ENCODE measurements at places on chromosomes 7 and 10.

DNA sequence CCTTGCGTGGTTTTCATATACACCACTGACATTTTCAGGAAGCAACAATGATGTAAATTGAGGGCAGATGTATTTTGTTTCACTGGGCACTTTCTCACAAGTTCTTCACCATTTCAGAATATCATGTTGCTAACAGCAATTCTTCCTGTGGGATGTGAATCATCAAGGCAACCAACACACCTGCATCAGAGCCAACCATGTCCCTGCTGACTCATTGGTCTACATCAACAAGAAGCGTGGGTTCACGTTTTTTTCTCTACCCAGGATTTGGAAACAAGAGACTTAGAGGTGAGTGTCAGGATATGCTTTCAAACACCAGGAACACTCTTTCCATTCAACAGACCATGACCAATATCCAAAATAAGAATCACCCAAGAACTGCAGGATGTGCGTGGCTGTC, 203.9 kb downstream of the TEX36 start:
- peak; percentile 4 for DNase-seq
- H3K36me3 ChIP-seq = no peaks in the 10 kb centered on the region
- H3K27me3 ChIP-seq = peaks cover 2% of the 10 kb centered on the region
- H3K4me1 ChIP-seq = no peaks in the 10 kb centered on the region
- H3K4me3 ChIP-seq = no peak overlapping the region

GRCh38 chr10:22003964-22004281, 393 bp upstream of the DNAJC1 start:
- DNase-seq = no peak
- H3K36me3 ChIP-seq = no peaks in the 10 kb centered on the region
- no peaks in the 10 kb centered on the region for H3K4me1 ChIP-seq
- no peaks in the 10 kb centered on the region for H3K27me3 ChIP-seq
- H3K4me3 ChIP-seq = peak overlapping the region; percentile 69

GRCh38 chr7:105448181-105448580, 59.5 kb upstream of the SRPK2 start:
- no peak for DNase-seq
- H3K4me3 ChIP-seq = no peak overlapping the region
- H3K36me3 ChIP-seq = no peaks in the 10 kb centered on the region
- H3K27ac ChIP-seq = no peak overlapping the region
- no peaks in the 10 kb centered on the region for H3K27me3 ChIP-seq

- no peak overlapping the region for H3K4me3 ChIP-seq
- DNase-seq = no peak
- H3K27me3 ChIP-seq = peaks cover 88% of the 10 kb centered on the region
- no peaks in the 10 kb centered on the region for H3K36me3 ChIP-seq
- H3K27ac ChIP-seq = no peak overlapping the region
Measured at GRCh38 chr10:101768791-101769170, 7.1 kb downstream of the FGF8 start.

- no peaks in the 10 kb centered on the region for H3K27me3 ChIP-seq
- H3K4me3 ChIP-seq = no peak overlapping the region
- no peaks in the 10 kb centered on the region for H3K36me3 ChIP-seq
- DNase-seq = no peak
- H3K27ac ChIP-seq = no peak overlapping the region
Measured at GRCh38 chr7:46786995-46787394, 794.9 kb downstream of the TNS3 start.

DNA sequence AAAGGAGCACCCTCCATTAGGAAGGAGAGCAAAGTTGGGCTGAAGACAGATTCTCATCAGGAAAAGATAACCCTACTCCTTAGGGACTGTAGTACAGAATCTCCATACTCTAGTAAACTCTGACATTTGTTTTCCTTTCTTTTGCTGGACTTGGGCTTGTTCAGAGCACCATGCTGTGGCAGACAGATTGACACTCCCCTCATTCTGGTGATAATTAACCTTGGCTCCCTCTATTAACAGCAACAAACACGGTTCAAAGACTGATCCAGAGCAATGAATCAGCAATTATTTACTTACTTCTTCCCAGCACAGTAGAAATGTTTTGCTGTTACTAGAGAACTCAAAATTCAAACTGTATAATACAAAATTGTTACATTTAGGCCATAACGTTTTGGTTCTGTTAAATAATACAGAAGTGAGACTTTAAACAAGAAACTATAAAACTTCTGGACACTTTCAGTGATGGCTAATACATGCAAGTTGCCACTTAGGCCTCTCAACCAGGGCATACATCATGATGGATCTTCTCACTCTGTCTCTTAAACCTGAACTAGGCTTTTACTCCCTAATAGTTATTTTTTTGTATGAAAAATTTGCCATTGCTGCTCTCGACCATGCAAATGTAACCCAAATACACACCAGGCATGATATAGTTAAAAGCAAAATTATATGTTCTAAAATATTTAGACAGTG, 639.0 kb downstream of the IPMK start:
- H3K27ac ChIP-seq = no peak overlapping the region
- DNase-seq = no peak
- no peak overlapping the region for H3K4me3 ChIP-seq

DNA sequence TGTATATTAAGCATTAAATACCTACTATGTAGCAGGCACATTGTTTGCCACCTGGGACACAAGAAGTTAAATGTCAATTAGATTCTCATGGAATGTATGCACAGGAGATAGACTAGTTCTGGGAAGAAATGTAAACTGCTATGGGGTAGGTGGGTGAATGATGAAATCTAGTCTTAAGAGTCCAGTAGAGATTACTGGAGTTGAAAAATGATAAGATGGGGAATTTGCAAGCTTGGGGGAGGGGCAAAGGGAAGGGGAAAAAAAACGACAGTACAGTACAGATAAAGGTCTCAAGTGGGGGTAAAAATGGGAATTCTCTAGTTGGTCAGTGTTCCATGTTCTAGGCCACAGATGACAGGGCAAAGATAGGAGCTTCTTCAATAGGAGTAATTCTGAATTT, 94.4 kb downstream of the ATE1 start:
- no peak for DNase-seq
- no peak overlapping the region for H3K4me3 ChIP-seq
- H3K4me1 ChIP-seq = no peaks in the 10 kb centered on the region
- no peak overlapping the region for H3K27ac ChIP-seq
- H3K27me3 ChIP-seq = no peaks in the 10 kb centered on the region
- H3K36me3 ChIP-seq = peaks cover 7% of the 10 kb centered on the region

- H3K4me1 ChIP-seq = peaks cover 10% of the 10 kb centered on the region
- H3K27ac ChIP-seq = peak overlapping the region; percentile 32
- H3K27me3 ChIP-seq = no peaks in the 10 kb centered on the region
- 0 out of 2 replicates have a peak overlapping the region, but pooled peaks have one; percentile 20 for H3K4me3 ChIP-seq
- peak; percentile 74 for DNase-seq
- H3K36me3 ChIP-seq = no peaks in the 10 kb centered on the region
Measured at GRCh38 chr10:72802763-72803505, 90.6 kb upstream of the OIT3 start.

DNA sequence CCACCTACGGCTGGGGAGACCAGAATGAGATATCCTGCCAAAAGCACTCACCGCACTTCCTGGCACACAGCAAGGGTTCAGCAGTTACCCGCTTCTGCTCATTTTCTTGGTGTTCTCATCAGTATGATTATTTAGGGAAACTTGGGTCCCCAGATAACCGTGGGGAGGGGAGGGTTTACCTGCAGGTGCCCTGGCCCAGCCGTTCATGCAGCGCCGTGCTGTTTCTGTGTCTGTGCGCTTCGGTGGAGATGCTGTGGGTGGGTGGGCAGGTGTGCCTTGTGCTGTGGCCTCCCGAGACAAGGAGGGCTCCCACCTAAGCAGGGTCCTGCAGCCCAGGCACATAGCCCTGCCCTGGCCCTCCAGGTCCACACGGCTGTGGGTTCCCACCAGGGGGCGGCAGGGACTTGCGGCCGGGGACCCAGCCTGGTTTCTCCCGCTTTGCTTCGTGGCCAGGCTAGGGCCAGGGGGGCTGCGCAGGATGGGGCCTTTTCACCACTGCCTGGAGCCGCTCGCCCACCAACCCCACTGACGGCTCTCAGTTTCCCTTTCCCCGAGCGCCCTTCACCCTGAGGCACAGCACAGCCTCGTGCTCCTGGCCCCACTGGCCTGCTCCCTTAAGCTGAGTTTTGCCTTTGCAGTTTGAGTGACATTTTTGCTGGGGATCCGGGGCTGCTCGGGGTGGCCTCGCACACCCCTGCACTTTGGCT, 78.5 kb downstream of the LHPP start:
- no peaks in the 10 kb centered on the region for H3K36me3 ChIP-seq
- no peaks in the 10 kb centered on the region for H3K27me3 ChIP-seq
- peak; percentile 18 for DNase-seq
- H3K4me1 ChIP-seq = no peaks in the 10 kb centered on the region
